ENCODE measurements at places on chromosomes 2 and 18. TPM values are rescaled to one million over a fixed set of nuclear protein-coding genes. Genes with fewer than 3 reads are reported as not detected.

GRCh38 chr2:113084249-113085000, 16.7 kb downstream of the IL1F10 start:
- DNase-seq, result no peak

- DNase-seq, result no peak
These were observed 116.1 kb downstream of the CAMKMT start for GRCh38 chr2:44477657-44478414.

Gene DQX1
- polyA plus RNA-seq, result not detected

GRCh38 chr2:29241341-29241740, 126.1 kb downstream of the CLIP4 start:
- no peak for DNase-seq

DNA sequence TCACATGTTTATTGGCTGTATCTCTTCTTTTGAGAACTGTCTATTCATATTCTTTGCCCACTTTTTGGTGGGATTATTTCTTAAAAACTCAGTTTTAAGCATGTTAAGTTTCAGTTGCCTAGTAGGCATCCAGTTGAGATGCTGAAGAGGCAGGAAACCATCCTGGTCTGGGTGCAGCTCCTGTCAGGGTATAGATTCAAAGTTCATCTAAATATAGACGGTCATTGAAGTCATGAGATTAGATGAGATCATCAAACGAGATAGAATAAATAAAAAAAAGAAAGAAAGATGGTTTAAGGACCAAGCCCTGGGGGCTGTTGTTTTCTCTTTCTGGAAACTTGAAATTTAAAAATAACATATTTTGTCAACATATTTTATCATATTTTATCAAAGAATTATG, 9.2 kb upstream of the DNAH7 start:
- DNase-seq, result no peak

Gene SLC19A3
- 2.1 TPM for polyA plus RNA-seq

GRCh38 chr18:1774261-1774660, 797.0 kb downstream of the METTL4 start:
- DNase-seq, result no peak

DNA sequence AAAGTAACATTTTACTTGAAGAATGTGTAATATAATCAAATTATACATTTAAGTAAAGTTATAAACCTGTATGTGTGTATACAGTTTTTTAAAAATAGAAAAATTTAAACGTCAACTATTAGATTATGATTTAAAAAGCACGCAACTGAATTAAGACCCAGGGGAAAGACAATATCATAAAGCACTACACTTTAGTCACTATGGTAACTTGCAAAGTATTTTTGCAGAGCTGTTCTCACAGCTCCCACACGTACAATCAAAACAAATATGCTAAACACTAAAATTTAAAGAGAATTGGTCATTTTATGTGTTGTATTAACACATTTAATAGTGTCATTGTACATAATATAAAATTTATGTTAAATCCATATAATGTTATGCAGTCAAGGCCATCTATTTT, 59.7 kb downstream of the FTCDNL1 start:
- DNase-seq, result peak; percentile 67

DNA sequence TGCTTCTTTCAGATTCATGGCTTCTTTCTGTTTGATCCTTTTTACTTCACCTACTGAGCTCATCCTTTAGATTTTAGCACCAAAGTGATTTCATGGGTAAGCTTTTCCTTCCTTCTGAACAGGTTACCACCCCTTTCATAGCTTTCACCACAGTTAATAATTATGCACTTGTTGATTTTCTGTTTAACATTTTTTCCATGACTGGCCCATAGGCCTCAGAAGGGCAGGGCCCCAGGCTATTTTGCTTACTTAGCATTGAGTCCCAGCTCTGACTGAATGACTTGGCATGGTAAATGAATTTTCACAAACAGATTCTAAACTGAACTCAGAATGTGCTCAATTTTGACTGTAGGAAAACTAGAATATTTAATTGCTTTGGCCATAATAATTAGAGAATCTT, 177.0 kb downstream of the GCA start:
- no peak for DNase-seq

GRCh38 chr2:228731517-228731916, 539.6 kb downstream of the PID1 start:
- DNase-seq, result no peak

Gene TBR1
- polyA plus RNA-seq, result 9.4 TPM
